ENCODE measurements at places on chromosomes 3 and 15.

GRCh38 chr15:40930430-40931299, 1.5 kb downstream of the DLL4 start:
- DNase-seq, result no peak

GRCh38 chr3:42894698-42895579, 11.0 kb upstream of the ZNF662 start:
- no peak for DNase-seq

GRCh38 chr3:159586571-159587202, 401.9 kb upstream of the IL12A start:
- no peak for DNase-seq

DNA sequence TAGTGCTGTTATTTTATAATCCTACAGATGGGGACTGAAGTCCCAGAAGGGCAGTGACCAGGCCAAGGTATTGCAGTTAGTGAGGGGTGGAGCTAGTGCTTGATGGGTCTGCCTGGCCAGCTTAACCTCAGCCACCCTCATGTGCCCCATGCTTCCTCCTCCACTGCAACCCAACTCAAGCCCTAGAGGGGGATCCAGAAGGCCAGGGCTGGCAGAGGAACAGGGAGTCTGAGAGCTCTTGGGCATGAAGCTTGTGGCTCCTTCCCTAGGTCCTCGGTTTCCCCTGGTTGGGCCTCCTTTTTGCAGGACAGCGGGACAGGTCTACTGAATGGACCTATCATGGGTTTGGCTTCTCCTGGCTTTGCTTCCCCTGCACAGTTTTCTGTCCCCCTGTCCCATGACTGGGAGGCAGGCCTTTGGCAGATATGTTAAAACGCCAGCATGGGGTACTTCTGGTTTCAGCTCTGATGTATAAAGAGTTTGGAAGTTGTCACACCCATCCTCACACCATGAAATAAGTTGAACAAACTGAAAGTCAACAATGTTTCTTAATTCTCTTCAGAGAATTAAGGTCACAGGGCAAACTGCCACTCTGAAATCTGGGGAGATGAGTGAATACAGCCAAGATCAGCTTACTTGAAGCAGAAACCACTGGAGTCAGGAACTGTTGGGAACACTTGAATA, 103.3 kb downstream of the SMAD6 start:
- no peak for DNase-seq

DNA sequence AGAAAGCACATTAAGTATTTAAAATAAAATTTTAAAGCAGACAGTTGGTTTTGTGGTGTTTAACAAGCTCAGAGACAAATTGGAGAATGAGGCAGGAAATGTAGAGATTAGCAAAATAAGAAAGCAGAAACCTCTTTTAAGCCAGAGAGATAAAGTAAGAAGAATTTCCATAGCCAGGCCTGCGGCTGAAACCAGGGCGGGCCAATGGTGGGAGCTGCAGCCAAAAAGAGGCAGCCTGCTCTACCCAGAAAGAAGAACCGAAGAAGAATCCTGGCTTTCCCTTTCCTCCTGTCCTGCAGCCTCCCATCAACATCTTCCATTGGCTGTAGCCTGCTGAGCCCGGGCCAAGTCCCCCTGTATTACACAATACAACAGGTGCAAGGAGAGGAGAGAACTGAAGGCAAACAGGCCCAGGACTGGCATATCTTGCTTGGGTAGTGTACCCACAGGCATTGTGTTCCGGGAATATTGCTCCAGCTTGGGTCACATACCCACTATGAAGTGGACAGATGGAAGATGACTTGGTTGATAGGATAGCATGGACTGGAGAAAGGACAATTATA, 11.5 kb upstream of the TFG start:
- DNase-seq, result no peak

- no peak for DNase-seq
Observed at GRCh38 chr3:180789774-180790173, 110.5 kb upstream of the CCDC39 start.

DNA sequence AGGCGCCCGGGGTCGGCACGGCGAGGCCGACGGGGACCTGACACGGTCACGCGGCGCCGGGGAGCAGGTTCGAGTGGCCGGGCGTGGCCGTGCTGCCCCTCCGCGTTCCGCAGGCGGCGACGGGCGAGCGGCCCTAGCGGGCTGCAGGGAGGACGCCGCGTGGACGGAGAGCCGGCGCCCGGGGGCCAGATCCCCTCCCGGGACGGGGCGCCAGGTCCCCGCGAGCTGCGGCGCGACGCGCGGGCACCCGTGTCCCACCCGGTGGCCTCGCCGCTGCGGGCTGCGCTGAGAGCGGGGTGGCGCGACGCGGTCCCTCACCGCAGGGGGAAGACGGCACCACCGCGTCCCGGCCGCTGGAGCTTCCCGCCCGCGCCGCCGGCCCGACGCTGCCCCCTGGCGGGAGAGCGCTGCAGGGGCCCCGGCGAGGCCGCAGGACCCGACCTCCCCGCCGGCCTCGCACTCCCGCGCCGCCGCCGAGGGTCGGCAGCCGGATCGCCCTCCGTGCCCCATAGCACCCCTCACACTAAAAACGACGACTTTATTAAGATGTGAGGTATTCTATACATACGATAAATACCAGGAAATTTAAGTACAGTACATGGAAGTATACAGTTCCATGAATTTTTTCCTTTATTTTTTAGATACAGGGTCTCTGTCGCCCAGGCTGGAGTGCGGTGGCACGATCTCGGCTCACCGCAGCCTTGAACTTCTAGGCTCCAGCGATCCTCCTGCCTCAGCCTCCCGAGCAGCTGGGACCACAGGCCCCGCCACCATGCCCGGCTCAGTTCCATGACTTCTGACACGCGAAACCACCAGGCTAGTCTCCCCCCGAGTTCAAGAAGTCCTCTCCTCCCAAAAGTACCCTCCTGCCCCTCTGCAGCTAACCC, 1.3 kb upstream of the PIGZ start:
- peak; percentile 74 for DNase-seq

- no peak for DNase-seq
Observed at GRCh38 chr3:172112078-172112733, 72.8 kb downstream of the FNDC3B start.

- DNase-seq, result no peak
Observed at GRCh38 chr15:43215961-43216360, 4.9 kb downstream of the EPB42 start.

DNA sequence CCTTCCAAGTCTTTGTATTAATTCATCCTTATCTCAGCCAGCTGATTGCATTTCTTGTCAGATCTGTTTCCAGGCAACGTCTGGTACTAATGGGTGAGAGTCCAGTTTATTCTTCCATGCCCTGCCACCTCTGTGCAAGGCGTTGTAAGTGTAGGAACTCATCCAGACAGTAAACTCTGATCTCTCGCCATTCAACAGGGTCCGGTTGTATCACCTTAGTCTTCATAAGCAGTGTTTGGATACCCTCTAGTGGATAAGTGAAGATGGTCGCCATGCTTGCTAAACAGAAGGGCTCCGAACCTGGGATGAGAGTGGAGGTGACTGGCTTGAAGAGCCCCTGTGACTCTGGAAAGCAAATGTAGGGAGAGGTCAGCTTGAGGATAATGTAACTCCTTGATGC, 51.6 kb upstream of the CMTM7 start:
- peak; percentile 60 for DNase-seq

DNA sequence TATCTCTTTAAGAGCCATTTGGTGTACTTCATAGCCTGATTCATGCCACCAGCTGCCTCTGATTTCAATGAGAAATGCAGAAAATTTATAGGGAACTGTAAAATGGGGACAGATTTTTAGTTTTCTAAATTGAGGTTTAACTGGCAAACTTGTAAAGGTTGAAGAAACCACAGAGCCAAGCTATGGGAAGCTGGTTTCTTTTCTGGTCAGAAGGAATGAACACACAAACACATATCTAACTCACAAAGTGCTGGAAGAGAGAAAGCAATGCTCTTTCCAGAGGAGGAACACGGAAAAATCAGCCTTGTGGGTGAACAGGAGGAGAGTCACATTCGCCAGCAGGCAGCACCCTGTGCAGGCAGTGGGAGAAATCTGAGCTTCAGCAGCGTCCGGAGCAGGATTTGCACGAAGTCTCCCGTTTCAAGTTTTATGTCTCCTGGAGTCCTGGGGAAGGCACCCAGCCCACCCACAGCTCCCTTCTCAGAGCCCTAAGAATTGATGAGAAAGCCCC, 481 bp downstream of the MASP1 start:
- no peak for DNase-seq

DNA sequence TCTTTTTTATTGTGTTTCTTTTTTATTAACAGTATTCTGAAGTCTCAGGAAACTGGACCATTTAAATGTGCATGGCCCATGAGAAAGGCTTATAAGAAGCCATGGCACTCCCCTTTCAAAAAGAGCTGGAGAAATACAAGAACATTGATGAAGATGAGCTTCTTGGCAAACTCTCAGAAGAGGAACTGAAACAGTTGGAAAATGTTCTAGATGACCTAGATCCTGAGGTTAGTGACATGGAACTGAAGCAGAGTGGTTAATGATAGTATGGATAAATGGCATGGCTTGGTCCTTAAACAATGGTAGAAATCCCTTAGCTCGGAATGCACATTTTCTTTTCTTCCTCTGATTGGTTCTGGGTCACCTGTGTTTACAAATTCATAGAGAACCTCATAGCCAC, 14.9 kb downstream of the TMOD2 start:
- no peak for DNase-seq

GRCh38 chr3:150033721-150034120, 63.0 kb upstream of the PFN2 start:
- no peak for DNase-seq

- no peak for DNase-seq
Observed at GRCh38 chr15:91922646-91923547, 69.4 kb downstream of the SLCO3A1 start.

GRCh38 chr3:193972832-193973231, 163.1 kb upstream of the HES1 start:
- no peak for DNase-seq

GRCh38 chr3:145754605-145755289, 406.2 kb downstream of the PLOD2 start:
- DNase-seq, result no peak

DNA sequence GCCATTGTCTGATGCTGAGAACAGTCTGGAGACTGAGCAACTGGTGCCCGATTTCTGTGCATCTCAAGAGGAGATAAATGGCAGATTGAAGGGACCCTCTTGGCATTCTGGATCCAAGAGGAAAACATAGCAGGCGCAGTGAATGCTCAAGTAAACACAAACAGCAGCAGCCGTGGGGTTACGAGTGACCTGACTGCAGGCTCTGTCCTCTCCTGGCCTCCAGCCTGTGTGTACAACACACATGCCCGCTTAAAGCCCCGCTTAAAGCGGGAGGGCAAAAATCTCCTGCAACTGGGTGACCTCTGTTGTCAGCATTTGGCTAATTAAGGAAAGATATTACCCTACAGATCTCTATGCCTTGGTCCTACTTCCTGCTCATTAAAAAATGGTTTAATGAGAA, 120.5 kb downstream of the GREM1 start:
- DNase-seq, result no peak

DNA sequence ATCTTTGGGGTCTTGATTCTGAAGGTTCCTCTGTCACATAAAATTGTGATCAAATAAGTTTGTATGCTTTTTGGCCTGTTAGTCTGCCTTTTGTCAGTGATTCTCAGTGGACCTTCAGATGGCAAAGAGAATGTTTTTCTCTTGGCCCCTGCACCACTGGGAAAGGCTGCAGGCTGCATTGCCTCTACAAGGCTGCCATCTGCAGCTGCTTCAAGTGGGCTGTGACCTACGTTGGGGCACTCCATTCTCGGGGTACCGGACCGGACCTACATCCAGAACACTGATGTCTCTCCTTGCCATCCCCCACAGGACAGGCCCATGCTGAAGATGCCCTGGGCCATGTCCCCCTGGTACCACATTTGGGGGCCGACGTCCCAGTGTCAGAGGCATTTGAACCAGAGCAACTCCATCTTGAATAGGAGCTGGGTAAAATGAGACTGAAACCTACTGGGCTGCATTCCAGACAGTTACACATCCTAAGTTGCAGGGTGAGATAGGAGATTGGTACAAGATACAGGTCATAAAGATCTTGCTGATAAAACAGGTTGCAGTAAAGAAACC, 37.5 kb upstream of the MFGE8 start:
- DNase-seq, result no peak

GRCh38 chr3:95394286-95394685, 1331.4 kb downstream of the NSUN3 start:
- DNase-seq, result no peak

DNA sequence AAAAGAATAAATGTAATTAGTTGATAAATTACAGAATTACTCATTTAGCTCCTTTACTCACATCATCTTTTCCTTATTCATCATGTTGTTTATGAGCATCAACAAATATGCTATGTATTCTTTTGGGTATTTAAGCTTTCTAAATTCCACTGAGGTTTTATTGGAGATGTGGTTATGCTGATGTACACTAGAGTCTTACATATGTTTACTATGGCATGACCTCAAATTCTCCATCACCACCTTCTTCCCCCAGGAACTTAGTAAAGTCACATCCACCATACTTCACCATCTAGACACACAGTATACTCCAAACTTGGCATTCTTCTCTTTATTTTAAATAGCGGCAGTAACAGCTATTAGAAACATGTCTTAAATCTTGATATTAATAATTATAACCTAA, 74.1 kb upstream of the MELTF start:
- no peak for DNase-seq

GRCh38 chr15:59410391-59410896, 27.5 kb upstream of the FAM81A start:
- DNase-seq, result no peak

GRCh38 chr3:141388395-141388794, 20.1 kb downstream of the ZBTB38 start:
- no peak for DNase-seq

GRCh38 chr3:13415236-13415986, 4.7 kb downstream of the NUP210 start:
- DNase-seq, result no peak

DNA sequence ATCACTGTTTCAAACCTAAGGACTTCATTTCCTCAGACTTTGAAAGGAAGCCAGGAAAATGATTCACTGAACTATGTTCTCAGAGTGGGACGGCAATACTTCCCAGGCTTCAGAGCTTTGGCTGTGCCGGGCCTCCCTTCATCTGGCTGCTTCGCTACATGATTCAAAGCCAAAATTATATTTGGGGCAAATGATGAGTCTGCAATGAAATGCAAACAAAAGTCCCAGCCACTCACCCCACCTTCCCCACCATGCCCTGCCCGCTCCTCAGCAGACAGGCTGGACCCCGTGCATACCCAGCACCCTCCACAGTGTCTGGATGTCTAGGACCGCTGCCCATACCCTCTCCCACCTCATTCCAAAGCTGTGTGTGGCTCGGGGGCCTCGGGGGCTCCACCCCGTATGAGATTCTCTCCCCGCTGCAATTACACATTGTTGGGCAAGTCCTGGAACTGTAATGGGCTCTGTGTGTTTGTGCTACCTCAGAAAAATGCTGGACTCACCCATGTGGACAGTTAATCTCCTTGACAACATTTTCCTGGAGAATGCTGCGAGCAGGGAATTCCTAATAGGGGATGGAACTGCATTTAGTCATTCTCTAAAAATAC, 32.2 kb downstream of the ATP10A start:
- no peak for DNase-seq

- peak; percentile 12 for DNase-seq
Observed at GRCh38 chr15:25508369-25509002, 69.7 kb upstream of the UBE3A start.

- no peak for DNase-seq
Observed at GRCh38 chr15:55816017-55816416, 73.1 kb upstream of the PRTG start.

GRCh38 chr15:34886134-34886533, 83.4 kb downstream of the AQR start:
- DNase-seq, result no peak
